ENCODE measurements at places on chromosomes 1 and 21.

DNA sequence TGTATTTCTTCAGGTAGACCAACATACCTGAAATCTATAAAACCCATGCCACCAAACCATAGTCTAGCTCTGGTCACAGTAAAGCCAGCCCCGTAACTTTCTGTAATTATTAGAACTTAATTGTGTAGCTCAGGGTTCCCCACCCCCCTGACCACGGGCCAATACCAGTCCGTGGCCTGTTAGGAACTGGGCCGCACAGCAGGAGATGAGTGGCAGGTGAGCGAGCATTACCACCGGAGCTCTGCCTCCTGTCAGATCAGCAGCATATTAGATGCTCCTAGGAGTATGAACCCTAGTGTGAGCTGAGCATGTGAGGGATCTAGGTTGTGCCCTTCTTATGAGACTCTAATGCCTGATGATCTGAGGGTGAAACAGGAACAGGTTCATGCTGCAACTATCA is 14.6 kb downstream of the TENT5C start:
- no peak for DNase-seq

- no peak for DNase-seq
Measured at GRCh38 chr1:227723474-227723873, 11.6 kb downstream of the JMJD4 start.

DNA sequence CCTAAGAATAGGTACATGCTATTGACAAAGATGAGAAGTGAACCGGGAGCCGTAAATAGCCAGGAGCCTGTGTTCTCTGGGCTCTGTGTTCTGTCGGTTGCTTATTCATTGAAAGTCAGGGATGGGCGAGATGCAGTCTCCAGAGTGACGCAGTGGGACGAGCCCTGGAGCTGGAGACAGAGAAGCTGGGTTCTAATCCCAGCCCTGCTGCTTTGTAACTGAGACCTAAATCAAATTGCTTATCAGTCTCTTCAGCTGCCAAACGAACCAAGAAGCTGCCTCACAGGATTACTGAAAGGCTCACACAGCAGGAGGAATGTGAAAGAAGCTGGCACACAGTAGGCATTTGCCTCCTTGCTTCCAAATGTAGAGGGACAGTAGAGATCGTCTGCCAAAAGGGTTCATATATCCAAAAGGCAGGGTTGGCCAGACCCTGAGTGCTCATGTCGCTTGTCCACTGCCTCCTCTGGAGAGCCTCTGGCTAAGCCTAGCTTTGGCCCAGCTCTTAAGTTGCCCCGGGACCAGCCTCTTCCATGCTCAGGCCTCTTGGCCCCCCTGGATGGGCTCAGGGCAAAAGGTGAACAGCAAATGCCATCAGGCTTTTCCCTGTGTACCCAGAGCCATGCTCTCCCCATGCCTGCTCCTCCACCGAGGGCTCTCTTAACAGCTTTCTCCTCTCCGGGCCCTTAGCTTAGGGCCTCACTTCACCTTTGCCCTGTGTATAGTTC is 134.2 kb upstream of the IPO9 start:
- no peak for DNase-seq

DNA sequence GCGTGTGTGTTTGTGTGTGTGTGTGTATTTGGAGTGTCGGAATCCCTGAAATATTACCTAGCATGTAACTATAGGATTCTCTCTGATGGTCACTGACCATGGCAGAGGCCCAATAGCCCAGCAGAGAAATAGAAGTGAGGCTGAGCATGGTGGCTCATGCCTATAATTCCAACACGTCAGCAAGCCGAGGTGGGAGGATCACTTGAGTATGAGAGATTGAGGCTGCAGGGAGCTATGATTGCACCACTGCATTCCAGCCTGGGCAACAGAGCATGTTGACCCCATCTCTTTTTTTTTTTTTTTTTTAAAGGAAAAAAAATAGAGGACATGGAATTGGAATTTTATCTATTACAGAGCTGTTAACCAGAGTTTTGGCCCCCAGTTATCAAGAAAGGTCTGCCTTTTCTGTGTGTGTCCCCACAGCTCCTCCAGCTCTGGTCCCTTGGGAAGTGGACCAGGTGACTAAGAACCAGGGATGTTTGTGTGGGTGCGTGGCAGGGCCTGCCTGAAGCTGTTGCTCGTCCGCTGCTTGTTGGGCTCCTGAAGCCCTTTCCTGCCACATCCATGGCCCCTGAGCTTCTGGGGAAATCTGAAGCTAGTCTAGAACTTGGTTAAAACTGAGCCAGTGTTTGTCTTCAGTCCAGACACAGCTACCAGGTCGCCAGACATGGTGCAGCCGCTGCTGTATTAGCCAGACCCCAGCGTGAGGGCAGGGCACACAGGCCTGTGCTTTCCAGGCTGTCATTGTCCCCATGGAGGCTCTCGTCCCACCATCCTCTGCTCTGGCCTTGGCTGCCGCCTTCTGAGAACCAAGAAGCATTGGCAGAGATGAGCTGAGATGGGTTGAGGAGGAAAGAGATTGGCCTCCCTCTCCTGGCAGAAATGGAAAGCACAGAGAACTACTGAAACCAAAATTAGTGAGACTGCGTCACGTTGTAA is 25.5 kb downstream of the CAPN9 start:
- DNase-seq, result peak; percentile 76

- no peak for DNase-seq
Measured at GRCh38 chr1:151133018-151133806, 13.2 kb downstream of the SEMA6C start.

DNA sequence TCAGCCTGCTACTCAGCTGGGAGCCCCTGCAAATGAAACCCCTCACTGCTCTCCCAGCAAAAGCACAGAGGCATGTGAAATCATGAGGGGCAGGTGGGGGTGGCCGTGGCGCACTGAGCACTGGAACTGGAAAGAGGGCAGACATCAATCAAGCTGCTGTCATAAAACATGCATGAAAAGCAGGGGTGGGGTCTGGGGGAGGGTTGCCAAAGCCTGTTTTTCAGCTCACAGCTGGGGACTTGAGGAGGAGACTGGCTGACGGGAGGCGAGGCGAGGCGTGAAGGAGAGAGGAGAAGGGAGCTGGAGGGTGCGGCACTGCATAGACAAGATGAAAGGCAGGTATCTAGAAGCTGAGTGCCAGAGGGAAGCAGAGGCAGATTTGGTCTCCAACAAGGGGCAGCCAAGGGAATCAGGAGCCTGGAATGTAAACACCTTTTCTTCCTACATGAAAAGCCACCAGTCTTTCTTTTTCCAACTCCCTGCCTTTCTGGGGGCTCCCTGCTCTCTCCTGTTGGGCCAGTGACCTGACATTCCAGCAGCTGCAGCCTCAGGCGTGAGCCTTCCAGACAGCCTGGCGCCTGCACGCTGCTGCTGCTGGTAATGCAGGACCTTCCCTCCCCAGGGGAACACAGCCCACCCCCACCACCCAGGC is 87.0 kb downstream of the NMNAT2 start:
- no peak for DNase-seq

GRCh38 chr1:159071970-159072582 is 4.5 kb downstream of the AIM2 start:
- peak; percentile 60 for DNase-seq

- no peak for DNase-seq
Measured at GRCh38 chr1:41580021-41580420, 95.5 kb upstream of the EDN2 start.

DNA sequence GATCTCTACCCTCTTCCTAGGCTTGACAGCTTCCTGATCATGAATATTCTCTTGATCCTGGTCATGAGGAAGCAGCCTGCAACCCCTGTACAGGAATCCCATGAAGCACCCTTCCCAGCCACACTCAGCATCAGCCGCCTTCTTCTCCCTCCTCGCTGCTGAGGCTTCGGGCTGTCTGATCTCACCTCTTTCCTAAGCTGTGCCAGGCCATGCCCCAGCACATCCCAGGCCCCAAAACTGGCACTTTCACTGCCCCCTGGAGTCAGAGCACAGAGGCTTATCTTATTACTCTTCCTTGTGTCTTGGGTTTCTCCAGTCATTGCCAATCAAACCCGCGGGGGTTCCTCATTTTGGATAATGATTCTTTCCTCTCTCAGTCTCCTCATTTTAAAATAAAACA is 259.5 kb downstream of the RGS7 start:
- DNase-seq, result no peak

GRCh38 chr1:240255922-240256321 is 164.2 kb downstream of the FMN2 start:
- no peak for DNase-seq

- DNase-seq, result no peak
Measured at GRCh38 chr1:37660664-37661063, 26.0 kb upstream of the RSPO1 start.

- DNase-seq, result peak; percentile 24
Measured at GRCh38 chr1:78339490-78339889, 151.3 kb upstream of the PTGFR start.

DNA sequence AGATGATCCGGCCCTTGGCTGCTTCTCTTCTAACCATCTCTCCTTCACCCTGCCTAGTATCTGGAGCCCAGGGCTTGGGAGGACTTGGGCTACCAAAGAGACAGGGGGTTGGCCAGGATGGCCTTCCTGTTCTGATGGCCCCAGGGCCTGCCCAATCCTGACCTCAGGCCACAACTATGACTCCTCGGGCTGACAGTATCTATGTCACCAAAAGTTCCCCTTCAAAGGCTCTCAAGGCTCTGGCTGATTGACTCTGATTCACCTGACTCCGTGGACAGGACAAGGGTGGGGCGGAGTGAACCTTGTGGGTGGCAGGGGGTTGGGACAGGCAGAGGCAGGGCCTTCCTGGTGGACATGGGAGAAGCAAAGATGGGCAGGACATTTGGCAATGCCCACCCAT is 12.7 kb downstream of the MEF2D start:
- DNase-seq, result no peak

DNA sequence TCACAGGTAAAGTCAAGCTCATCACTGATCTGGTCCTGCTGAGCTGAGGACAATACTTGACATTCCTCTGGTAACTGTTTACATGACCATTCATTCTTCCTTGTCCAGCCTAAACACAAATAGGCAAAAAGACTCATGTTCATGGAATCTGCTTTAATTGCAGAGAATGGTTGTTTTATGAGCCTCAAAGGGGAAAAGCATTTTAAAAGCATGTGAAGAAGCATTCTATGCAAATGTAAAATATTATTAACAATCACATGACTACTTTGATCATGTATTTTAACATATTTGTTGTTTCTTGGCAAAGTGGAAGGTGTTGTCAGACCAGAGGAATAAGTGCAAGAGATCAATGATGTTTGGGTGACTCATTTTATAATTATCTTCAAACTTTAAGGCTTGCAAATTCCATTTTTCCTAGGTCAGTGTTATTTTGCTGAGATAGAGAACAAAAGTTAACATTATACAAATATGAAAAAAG is 133.7 kb downstream of the RUNX1 start:
- no peak for DNase-seq

DNA sequence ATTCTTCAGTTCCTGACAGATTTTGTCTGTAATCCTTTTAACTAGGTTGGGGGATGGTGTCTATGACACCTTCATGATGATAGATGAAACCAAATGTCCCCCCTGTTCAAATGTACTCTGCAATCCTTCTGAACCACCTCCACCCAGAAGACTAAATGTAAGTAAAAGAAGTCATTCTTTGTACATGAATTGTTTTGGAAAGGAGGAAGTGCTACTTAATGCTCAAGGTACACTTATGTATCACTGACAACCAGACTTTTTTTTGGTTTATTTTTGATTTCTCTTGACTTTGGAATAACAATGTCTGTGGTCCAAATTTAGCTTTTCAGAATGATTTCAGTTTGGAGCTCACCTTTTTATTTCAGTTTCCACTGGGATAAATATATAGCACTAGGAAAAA is 2.3 kb downstream of the DYRK3 start:
- no peak for DNase-seq

DNA sequence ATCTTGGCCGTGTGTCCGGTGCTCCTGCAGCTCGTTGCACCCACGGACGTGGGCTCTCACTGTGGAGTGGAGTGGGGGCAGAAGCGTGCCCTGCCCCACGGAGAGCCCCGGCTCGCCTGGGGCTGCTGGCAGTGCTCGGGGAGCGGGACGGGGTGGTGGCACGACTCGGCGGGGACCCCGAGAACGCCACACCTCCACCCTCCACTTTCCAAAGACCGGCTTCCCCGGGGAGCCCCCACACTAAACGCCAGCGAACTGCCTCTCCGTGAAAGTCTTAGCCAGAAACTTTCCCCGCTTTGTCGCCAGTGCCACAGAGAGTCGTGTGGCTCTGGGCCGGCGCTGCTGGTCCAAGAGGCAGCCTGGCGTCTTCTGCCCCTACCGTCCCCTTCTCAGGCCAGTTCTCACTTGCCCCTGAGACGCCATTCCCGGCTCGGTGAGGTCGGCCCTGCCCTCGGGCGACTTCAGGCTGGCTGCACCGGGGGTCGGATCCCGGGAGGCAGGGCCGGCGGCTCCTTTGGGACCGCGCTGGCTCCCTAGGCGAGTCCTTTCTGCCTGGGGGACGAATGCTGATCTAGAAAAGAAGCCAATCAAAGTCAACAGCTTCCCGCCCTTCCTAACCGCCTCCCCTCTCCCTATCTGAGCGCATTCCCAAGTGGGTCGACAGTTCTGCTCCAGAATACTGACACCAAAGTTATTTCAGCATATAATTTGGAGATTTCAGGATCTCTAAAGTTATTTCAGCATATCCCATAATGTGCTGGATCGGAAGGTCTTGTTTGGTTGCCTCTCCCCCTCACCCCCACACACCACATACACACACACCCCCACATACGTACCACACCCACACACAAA is 2.6 kb upstream of the SAMD13 start:
- peak; percentile 59 for DNase-seq

GRCh38 chr1:235586413-235586812 is 63.2 kb downstream of the GNG4 start:
- DNase-seq, result no peak

DNA sequence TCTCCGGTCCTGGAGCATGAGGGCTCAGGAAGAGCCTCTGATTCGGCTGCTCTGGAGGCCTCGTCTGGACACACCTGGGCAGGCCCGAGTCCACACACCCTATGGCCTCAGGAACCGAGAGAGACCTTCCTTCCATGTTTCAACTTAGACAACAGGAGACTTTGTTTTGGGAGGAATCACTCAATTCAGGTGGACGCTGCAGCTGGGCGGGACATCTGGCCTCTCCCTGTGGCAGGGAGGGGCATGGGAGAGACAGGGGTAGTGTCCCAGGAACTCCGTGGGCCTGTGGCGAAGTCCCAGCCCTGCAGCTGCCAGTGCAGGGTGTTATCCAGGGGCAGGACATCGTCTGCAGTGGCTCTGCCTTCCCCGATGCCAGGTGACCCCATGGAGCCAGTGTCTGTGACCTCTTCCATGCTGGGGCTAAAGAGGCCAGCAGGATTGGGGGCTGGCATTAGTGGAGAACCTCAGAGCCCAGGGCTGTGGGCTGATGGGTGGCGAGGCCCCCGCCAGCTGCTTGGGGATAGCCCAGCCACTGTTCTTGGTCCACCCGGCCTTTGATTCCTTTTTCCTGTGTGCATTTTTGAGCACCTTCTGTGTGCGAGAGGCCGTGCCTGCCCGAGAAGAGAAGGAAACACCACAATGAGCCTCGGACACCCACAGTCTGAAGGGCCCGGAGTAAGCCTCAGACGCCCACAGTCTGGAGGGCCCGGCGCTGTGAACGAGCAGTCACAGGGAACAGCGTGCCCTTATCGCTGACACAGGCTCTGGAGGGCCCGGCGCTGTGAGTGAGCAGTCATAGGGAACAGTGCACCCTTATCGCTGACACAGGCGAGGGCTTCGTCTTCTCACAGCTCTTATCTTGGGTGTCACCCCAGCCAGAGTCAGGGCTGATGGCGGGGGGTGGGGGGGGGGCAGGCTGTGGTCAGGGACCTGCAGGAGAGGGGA is 6.2 kb downstream of the COL18A1 start:
- DNase-seq, result no peak
